ENCODE measurements at places on chromosomes 6 and 20.

DNA sequence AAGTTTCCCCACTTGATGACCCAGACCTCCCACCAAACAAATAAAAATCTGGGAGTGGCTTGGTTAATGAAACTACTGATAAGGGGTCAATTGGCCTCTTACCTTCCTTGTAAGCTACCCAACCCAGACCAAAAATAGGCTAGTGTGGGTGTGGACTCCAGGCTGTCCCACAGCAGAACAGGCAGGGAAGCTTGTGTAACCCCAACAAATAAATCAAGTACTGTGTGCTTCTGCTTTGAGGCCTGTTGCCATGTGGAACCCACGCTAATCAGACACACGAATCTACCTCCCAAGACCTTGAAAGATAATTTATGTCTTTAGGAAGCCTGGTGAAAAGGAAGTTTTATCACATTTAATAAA lies 33.7 kb upstream of the PAQR8 start:
- no peak for DNase-seq

DNA sequence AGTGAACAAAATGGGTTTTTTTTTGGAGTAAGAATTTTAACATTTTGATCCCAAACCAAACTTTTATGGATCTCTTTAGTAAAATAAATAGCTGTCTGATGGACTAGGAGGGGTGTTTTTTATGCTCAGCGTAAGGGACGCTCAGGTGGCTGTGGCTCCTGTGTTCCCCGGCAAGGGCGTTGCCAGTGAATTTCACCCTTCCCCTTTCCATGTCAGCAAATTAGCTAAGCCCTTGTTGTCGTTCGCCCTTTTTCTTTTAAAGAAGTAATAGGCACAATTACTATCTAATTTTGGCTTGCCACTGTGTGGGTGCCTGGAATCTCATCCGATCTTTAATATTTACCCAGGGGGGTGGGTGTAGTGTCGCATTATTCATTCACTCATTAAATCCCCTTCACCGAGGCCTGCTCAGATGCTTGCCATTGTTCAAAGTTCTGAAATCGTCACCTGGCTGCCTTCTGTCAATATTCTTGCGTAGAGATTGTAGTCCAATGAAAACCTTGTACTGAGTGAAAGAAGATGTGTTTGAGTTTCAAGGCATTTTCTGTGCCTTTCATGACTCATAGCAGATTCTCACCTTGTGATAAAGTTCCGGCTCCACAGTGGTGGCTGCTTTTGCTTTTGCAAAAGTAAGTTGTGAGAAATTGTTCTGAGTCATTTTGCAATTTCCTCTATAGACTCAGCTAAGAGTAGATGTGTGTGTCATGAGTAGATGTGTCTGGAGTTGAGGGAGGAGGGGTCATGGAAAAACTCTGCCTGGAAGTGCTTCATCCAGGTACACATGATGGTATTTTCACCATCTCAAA lies 40.0 kb upstream of the CLDN20 start:
- DNase-seq, result no peak

DNA sequence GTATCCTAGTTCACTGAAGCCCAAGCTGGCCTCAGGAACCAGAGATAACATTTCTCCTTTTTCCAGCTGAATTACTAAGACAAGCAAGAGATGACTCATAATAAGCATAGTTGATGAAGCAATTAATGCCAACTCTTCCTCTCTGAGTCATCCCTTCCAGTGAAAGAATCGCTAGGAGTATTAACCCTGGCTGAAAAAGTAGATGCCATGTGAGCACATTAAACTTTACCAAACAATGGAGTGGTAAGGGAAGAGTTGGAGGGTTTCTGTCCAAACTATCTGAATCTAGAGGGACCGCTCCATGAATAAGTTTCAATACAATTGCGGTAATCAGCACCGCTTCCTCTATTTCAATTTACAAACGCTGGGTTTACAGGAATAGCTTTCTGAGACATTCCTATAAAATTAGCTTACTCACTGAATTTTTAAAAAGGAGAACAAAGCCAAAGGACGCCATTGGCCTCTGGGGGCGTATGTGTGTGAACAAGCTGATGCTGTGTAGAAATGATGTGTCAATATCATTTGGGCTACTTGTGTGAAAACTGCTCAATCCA lies 48.3 kb downstream of the ATXN1 start:
- DNase-seq, result peak; percentile 58

- DNase-seq, result peak; percentile 86
Observed at GRCh38 chr20:39048000-39048696, 86.0 kb downstream of the DHX35 start.

- DNase-seq, result no peak
Observed at GRCh38 chr20:48065833-48066232, 280.6 kb upstream of the SULF2 start.
